ENCODE measurements at places on chromosomes 4 and X.
A peak's percentile ranks its signal among the peaks of the same experiment; 100 is the strongest.

DNA sequence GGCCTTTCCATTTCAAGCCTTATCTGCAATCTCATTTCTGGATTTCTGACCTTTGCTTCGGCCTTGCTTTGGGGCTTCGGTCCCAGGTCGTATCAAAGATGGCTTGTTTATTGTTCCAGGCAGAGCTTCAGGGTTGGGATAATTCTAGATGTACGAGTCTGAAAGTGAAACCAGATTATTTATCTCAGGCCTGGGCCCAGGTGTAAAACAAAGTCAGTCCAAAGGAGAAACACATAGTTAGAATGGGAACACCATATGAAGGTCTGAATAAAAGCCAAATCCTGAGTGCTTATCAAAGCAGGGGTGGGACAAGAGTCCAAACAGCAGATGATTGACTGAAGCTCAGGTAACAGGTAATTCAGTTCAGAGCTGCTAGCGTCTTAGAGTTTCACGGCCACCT lies 17.1 kb downstream of the PRIMPOL start:
- no peak for DNase-seq

DNA sequence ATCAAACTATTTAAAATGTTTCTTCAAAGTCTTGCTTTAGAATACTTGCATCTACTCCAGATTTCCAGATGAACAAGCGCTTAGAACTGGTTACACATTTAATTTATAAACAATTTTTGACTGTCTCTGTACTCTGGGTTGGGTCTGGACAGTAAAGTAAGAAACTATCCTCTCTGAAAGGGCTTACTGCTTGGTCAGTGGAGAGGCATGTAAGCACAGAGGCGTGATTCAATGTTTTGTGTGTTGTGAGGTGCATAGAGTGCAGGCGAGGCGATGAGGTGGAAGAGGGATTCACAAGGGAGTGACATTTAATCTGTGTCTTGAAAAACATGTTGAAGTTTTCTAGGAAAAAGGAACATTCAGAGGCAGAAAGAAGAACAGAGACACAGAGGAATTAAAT lies 231.4 kb downstream of the VEGFC start:
- no peak for DNase-seq

DNA sequence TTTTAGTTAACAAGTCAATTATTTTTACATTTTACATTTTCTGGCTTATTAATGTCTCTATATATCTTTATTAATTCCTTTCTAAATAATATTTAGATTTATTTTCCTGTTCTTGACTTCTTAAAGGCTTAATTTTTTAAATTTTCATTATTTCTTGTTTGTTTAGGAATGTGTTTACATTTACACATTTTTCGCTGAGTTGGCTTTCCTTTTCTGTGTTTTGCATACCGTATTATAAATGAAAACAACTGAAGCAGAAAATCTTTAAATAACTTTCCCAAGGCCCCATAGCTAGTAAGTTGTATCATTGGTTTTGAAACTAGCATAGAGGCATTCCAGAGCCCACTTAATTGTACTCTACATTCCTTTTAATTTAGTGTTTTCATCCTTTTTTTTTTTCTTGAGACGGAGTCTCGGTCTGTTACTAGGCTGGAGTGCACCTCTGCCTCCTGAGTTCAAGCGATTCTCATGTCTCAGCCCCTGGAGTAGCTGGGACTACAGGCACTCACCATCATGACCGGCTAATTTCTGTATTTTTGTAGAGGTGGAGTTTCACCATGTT lies 261.6 kb downstream of the IQCM start:
- no peak for DNase-seq

GRCh38 chr4:182343453-182343852 lies 100.3 kb downstream of the TENM3 start:
- no peak for DNase-seq

- DNase-seq = no peak
These were observed 91.6 kb upstream of the EFHC2 start for GRCh38 chrX:44435047-44435446.

DNA sequence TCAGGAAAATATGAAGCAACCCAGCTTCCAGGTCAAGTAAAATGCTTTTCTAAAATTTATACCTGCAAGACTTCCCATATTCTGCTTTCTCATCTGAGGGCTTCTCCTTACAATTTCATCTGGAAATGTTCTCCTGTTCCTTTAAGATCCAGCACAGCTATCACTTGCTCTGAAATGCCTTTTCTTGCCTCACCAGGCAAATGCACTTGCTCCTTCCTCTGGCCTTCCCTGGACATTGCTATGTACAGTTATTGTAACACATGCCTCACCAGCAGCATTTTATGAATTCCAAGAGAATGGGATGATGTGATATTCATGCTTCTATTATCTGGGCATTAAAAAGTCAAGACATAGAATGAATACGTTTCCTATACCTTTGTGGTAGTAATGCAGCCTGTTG lies 842.1 kb upstream of the INTU start:
- DNase-seq = no peak

DNA sequence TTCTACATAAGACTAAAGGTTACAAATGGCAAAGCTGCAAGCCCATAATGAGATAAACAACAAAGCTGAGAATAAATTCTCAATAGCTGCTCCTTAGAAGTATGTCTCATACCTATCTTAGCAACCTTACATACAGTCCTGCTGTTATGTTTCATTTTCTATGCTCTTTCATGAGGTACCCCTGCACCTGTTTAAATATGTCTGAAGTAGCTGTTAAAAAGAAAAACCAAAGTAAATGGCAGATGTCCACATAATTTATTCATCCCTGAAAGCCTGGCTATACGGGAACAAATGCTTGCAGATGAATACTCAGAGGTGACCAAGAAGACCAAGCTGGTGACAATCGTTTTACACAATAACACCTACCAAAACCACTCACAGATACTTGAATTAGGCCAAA lies 22.5 kb downstream of the PPA2 start:
- no peak for DNase-seq

DNA sequence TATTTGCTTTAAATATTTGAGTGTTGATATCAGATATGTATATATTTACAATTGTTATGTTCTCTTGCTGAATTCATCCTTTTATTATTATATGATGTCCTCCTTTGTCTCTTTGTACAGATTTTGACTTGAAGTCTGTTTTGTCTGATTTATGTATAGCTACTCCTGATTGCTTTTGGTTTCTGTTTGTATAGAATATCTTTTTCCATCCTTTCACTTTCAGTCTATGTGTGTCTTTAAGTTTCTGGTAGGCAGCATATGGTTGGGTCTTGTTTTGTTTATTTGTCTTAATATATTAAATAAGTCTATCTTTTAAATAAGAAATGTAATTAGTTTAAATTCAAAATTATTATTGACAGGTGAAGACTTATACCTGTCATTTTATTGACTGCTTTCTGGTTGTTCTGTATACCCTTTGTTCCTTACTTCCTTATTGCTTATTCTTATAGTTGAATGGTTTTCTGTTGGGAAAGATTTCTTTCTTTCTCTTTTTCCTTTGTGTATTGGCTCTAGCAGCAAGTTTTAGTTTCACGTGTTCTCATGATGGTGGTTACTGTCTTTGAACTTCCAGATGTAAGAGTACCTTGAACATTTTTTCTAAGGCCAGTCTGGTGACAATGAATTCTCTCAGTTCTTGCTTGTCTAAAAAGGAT lies 31.1 kb downstream of the RAB28 start:
- DNase-seq = no peak

DNA sequence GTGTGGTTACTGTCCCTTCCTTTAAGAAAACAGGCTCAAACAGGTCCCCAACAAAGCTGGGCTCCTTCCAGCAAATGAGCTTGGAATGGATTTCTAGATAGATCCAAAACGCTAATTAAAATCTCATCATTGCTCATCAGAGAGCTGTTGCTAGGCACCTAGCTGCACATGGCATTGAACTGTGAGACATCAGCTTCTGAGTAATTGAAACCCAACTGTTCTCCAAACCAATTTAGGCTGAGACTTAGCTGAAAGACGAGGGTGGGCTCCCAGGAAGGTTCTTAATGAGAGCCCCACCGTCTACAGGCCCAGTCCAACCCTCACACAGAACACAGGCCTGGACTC lies 59.1 kb downstream of the FAM184B start:
- DNase-seq = peak; percentile 60

GRCh38 chr4:47650584-47651130 lies 165.6 kb downstream of the ATP10D start:
- no peak for DNase-seq

- no peak for DNase-seq
These were observed 113.4 kb upstream of the FAM241A start for GRCh38 chr4:112031712-112032328.

DNA sequence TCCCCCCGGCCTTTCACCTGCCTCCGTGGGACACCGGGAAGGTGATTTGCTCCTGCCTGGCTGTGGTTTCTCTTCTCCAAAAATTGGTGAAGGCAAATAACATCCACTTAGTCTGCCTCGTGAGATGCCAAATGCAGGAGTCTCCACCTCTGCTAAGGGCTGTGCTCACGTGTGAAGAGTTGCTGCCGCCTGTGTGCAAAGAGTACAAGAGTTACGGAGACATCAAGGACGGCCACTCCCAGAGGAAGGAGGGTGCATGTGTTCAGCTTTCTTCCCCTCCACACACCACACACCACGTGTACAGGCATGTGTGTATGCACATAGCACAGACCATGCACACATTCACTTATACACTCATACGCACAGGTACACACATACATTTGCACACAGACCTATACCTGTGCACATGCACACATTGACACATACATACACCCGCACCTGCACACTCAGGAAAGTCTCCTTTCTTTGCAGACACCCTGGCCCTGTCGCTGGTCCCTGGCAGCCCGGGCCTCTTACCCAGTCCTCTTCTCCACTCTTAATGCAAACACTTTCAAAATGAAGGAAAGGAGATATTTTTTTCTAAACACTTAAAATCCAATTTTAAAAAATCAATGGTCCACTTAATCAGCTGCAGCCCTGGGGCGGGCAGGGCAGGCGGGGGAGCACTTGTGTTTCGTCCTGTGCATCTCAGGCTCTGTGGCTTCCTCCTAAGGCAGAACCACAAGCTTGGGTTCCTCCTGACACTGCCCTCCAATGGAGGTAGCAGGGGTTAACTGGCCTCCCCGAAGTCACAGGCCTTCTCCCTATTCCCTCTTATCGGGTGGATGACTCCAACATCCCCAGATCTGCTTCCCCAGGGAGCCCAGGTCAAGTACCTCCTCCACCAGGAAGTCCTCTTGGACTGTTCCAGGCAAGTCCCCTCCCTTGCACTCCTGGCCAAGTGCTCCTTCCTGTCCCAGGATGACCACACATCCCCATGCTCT lies 103.0 kb downstream of the CPZ start:
- no peak for DNase-seq

DNA sequence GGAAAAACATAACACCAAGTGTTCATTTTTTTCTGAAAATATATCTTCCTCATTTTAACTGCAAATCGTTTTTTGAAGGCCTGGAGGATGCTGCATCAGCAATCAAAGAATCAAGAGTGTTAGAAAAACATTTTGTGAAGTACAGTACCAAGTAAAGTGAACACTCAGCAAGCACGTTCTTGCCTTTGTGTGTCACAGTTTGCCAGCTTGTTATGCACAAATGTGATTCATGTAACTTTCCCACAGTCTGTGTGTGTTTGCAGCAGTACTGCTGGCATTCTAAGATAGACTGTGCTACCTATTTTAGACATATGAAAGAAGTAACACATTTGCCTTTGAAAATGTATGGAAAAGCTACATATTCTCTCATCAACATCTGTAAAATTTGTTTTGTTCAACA lies 1617.7 kb downstream of the RPA4 start:
- no peak for DNase-seq

GRCh38 chrX:136708348-136708747 lies 60.4 kb downstream of the CD40LG start:
- no peak for DNase-seq

GRCh38 chrX:94600077-94600476 lies 926.1 kb downstream of the FAM133A start:
- no peak for DNase-seq

GRCh38 chr4:2901186-2901585 lies 57.5 kb downstream of the ADD1 start:
- no peak for DNase-seq

GRCh38 chr4:94564252-94564651 lies 112.5 kb downstream of the PDLIM5 start:
- no peak for DNase-seq

GRCh38 chrX:15645266-15645665 lies 19.3 kb downstream of the CLTRN start:
- DNase-seq = no peak

- DNase-seq = no peak
These were observed 90.3 kb upstream of the TEX13D start for GRCh38 chrX:124242131-124242530.

GRCh38 chr4:1091561-1091995 lies 21.8 kb downstream of the RNF212 start:
- no peak for DNase-seq

DNA sequence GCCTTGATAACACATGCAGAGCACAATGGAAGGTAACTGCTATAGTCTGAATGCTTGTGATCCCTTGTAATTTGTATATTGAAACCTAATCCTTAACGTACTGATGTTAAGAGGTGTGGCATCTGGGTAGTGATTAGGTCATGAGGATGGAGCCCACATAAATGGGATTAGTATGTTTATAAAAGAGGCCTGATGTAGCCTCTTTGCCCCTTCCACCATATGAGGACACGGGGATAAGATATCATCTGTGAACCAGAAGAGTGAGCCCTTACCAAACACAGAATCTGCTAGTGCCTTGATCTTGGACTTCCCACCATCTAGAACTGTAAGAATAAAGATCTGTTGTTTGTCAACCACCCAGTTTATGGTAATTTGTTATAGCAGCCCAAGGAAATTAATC lies 1074.2 kb upstream of the INTU start:
- no peak for DNase-seq

DNA sequence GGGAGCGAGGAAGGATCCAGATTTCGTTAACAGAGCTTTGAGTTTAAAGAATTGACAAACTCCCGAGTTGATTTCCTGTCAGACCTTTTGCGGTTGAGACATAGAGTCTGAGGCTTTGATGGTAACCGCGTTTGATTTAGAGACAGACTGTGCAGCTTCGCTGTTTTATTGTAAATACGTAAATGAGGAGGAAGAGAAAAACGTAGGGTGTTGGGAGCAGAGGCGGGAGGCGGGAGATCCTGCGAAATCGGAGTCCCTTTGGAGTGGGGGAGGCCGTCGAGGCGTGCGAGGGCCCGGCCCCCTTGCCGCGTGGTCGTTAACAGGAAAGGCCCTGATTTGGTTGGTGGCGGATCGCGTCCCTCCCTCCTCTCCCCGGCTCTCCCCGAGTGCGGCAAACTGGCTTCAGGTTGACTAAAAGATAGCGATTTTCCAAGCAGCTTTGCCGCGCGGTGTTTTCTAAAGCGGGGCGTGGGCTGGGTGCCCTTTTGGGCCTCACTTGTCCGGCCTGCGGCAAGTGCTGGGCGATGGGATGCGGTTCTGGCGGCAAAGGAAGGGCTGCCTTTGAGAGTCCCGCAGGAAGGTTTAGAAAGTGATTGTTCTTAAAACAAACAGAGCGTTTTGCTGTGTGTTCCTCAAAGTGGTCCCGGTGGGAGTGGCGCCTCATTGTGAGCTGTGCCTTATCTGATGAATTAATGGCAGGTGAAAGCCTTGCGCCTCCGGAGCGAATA lies 857 bp downstream of the SCML1 start:
- no peak for DNase-seq

- DNase-seq = no peak
These were observed 54.0 kb downstream of the DHRSX start for GRCh38 chrX:2446815-2447214.
